Colonic mucosa (tissue), 4 donors: ENCODE measurements at places on chromosomes 2 and 18. TPM values are rescaled to one million over a fixed set of nuclear protein-coding genes. Genes with fewer than 3 reads are reported as not detected.

DNA sequence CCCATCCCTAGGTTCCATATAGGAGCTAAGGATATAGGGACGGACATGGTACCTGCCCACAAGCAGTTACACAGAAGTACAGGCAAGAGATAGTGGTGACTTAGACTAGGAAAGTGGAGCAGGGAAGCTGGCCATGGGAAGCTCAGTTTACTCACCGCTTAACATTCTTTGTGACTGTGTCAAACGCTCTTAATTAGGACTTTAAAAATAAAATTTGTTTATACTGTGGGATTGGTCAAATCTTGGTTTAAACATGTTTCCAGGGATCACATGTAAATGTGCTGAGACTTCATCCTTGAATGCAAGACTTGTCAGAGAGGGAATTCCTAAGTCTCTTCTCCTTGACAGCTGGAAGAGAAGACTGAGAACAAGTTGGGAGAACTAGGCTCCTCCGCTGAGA, 107.3 kb downstream of the MTCL1 start:
- H3K4me3 ChIP-seq, result no peak overlapping the region
- DNase-seq, result no peak
- H3K27ac ChIP-seq, result no peak overlapping the region
- no peaks in the 10 kb centered on the region for H3K27me3 ChIP-seq
- H3K4me1 ChIP-seq, result no peaks in the 10 kb centered on the region

DNA sequence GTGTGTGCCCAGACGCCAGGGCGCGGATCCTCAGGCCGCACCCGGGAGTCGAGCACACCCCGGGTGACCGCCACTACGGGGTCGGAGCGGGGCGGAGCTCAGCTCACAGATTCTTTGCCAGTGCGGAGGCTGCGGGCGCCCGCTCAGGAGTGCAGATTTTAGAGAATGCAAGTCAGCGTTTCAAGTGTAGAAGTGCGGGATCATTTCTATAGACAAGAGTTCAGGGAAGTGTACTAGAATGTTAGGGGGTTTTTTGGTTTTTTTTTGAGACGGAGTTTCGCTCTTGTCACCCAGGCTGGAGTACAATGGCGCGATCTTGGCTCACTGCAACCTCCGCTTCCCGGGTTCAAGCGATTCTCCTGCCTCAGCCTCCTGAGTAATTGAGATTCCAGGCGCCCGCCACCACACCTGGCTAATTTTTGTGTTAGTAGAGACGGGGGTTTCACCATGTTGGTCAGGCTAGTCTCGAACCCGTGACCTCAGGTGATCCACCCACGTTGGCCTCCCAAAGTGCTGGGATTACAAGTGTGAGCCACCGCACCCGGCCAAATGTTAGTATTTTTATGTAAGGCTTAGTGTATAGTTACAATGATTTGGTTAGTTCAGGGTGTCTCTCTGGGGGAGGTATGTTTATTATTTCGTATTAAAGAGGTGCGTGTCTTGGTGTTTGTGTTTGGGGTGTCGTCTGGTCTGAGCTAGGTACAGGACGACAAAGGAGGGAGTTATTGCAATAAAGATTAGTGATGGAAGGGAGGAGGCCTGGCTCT, 619 bp upstream of the FAM168B start:
- peak; percentile 33 for DNase-seq
- peak overlapping the region; percentile 97 for H3K27ac ChIP-seq
- H3K27me3 ChIP-seq, result no peaks in the 10 kb centered on the region
- no peaks in the 10 kb centered on the region for H3K4me1 ChIP-seq

GRCh38 chr18:47531717-47532116, 280.3 kb upstream of the SKOR2 start:
- H3K36me3 ChIP-seq, result no peaks in the 10 kb centered on the region
- H3K4me3 ChIP-seq, result no peak overlapping the region
- H3K27me3 ChIP-seq, result no peaks in the 10 kb centered on the region
- DNase-seq, result no peak

DNA sequence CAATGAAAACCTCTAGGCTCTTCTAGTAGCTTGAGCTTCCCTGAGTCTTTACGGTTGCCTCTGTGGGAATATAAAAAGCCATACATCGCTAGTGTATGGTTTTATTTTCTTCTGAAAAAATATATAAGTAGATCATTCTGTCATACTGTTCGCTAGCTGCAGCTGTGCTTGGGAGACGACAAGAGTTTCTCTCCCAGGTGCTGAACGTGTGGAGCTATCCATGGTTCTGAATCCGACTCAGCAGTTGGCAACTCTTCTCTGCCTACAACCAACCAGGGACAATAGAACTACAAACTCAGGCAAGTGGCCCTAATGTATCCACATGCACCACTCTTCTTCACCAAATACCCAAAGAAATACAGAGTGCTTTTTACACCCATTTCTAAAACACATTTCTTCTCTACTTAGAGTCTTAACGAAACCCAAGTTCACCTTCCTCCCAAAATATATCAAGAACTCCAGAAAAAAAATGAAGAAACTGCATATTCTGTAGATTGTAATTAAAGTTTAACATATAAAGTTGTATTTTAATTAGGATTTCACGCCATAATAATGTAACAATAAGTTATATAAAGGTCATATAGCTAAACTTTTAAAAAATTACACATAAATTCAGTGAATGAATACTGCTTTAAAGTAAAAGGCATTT, 2.2 kb upstream of the KCNH7 start:
- H3K27me3 ChIP-seq, result no peaks in the 10 kb centered on the region
- no peaks in the 10 kb centered on the region for H3K36me3 ChIP-seq
- H3K27ac ChIP-seq, result no peak overlapping the region

ABI2 gene
- total RNA-seq, result 24.5 TPM

SLC19A3 gene
- total RNA-seq, result 19.6 TPM
